ENCODE measurements at places on chromosomes 7 and 10.

DNA sequence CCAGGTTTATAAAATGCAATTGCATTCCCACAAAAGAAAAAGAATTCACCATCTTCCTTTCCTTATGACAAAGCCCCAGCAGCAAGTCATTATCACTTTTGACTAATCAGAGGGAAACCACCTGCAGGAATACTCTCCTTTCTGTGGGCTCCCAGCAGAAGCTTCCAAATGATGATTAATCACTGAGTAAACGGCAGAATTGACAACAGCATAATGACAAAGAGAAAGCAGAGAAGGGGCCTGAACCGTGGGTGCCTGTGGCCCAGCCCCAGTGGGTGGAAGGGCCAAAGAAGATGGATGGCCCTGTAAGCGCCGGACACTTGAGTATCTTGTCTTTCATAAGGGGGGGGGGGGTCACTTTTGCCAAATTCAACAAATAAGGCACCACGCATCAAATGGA lies 152.4 kb upstream of the NRBF2 start:
- DNase-seq, result no peak

DNA sequence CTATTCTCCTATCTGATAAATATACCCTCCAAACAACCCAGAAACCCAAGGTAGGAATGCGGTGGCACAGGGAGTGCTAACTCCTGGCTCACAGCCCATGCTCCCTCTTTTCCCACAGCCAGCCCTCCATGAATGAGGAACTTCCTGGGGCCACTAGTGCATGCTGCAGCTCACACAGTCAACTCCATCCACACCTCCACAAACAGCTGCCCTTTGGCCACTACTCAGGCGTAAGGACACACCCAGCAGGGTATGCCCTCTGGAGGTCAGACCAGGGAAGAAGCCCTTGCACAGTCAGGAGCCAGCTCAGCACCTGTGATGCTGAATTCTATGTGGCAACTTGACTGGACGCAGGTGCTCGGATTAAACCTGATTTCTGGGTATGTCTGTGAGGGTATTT lies 85.2 kb upstream of the PIK3CG start:
- no peak for DNase-seq

DNA sequence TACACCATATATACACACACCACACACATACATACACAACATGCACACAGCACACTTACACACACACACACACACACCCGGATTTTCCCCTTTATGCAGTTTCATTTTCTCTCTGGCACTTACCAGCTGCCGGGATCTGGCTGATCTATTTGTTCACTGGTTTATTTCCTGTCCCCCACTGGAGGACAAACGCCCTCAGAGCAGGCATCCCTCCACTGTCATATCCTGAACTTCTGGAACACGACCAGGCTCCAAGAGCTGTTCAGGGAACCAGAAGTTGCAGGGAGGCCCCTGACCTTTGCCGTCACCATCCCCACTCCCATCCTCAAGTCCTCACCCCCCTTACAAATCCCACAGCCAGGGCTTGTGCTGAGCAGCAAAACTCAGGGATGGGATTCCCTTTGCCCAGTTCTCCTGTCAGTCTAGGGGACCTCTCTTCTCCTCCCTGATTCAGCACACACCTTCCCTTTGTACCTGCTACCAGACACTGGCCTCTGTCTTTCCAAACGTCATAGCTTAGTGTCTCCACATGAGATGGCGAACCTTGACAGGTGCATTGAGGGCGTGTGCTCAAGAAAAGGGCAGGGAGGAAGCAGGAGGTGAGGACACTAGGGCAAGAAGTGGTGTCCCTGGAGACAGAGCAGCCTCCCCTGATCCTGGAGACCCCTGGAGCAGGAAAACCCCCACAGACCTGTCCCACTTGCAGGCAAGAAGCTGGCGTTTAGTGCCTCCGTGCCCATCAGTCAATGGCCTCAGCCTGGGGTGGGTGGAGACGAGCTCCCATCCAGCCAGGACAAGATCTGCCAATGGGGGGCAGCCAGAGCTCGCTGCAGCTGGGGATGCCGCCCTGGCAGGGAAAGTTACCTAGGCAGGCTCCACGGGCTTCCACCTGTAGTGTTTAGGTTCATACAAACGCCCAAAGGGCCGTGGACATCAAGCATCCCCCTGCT lies 12.7 kb upstream of the DOCK1 start:
- DNase-seq, result no peak

DNA sequence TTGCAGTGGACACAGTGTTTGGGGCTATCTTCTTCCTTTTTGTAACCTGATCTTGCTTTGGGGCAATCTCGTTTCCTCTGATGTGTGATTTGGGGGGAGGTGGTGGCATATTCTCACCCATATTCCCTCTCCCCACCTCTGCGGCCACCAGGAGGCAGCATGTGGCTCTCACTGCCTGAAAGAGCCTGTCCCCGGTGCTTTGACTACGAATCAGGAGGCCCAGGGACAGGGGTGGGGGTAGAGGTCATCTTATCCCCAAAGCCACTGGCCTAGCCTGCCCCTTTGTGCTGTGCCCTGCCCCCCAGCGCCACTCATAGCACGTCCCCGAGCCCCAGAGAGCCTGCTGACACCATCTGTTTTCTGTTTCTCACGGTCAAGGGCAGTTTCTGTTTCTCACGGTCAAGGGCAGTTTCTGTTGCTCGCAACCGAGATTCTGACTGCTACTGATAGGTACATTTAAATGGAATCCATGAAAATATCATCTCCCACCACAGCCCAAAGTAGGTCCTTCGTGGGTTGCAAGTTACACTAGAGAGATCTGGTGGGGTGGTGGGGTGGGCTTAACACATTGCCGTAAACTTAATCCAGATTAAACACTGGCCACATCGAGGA lies 28.2 kb downstream of the PHYH start:
- no peak for DNase-seq

All from posterior cingulate gyrus (tissue), 11 donors.